NCI-H187 treated with DMSO at 0.1 percent for 48 hours (cell line): ENCODE measurements at places on chromosomes 6 and 20.

DNA sequence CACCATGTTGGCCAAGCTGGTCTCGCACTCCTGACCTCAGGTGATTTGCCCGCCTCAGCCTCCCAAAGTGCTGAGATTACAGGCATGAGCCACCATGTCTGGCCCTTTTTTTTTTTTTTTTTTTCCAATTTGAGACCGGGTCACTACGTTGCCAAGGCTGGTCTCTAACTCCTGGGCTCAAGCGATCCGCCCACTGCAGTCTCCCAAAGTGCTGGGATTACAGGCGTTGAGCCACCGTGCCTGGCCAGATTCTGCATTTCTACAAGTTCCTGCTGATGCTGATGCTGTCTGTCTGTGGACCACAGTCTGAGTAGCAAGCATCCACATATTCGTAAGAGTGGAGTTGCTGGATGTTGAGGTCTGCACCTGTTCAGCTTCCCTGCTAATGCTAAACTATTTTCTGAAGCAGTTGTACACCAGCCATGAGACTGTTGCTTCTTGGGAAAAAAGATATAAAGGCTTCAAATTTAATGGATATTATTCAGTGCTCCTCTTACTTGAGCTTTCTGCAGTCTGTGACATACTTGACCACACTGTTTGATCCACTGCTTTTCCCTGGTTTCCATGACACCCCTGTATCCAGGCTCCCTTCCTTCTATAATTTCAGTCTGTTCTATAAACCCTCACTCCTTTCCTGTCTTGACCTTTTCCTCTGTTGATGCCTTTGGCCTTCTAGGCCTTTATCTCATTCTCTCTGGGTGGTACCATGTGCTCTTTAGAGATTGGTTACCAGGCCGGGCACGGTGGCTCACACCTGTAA is 10.1 kb upstream of the ZBTB12 start:
- no peak for DNase-seq

DNA sequence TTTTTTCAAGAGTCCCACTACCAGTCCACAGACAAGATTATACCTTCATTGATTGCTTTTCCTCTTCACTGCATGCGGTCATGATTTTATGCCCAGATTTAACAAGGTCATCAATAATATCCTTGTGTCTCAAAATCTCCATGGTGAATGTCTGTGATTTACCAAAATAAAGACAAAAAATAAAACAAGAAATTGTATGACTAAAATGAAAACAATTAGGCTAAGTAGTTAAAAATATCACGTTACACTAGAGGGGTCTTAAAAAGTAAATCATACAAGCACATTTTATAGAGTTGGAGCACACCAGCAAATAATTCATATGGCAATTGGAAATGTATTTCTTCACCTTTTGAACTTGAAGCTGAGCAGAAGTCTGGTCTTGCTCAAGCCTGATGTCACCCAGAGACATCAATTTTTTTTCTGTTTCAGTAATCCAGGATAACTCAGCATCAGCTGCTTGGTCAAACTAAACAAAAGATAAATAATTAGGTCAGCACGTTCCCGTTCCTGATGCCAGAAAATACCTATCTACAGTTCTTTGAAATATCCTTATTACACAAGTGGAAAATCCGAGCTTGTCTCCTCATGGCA is 125.4 kb downstream of the DST start:
- DNase-seq: no peak

- no peak for DNase-seq
These were observed 1.8 kb upstream of the PXDC1 start for GRCh38 chr6:3753228-3753835.

DNA sequence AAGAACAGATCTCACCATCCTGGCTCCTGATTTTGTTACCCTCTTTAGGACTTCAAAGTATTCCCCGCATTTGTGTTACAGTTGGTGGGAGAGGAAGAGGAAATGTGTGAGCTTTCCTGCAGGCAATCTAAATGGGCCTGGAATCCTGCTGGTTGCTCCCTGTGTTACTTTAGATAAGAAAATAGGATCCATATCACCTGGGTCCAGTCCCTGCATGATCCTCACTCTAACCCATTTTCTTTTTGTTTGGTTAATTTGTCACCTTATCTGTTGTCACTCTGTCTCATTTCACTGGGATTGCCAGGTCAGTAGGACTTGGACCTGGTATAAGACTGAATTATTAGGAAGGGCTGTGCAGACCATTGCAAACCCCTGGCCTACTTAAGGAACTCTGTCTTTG is 175.9 kb upstream of the GJE1 start:
- no peak for DNase-seq

DNA sequence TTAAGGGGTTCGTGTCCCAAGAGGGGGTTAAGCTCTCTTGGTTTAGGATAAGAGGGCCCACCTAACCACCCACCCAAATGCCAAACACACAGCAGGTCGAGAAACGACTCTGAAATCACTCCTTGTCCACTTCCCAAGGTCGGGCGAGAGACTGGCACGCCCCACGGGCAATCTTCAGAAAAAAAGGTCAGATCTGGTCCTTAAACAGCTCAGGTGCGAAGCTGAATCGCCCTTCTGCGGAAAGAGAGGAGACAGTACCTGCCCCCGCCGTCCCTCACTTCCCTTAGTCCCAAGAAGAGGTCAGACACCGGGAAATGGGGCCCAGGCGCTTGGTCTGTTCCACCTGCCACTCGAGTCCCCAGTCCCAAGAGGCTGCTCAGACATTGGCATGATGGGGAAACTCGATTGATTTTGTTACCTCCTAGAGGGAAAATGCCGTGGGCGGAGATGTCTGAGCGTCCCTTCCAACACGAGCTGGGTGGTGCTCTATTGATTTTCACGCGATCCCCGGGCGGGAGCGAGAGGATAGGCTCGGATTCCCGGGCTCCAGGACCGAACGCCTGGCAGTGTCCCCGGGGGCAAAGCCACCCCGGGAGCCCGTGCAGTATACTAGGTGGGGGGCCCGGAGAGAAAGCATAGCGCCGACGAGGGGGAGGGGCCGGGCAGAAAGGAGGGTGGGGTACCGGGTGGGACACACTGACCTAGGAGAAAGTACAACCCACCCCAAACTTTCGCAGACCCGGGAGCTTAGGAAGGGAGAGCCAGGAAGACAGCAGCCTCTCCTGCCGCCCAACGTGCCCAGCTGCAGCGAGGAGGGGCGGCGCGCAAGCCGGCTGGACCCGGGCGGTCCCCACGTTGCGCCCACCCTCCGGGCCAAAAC is 1.1 kb upstream of the SAMD5 start:
- DNase-seq: no peak

- DNase-seq: no peak
These were observed 187.6 kb downstream of the CLIC5 start for GRCh38 chr6:45827952-45828530.

GRCh38 chr6:112033791-112034615 is 19.9 kb upstream of the CCN6 start:
- no peak for DNase-seq
